ENCODE measurements at places on chromosomes 7 and 10.

GRCh38 chr7:151830121-151830830 lies 46.6 kb downstream of the PRKAG2 start:
- DNase-seq: no peak

DNA sequence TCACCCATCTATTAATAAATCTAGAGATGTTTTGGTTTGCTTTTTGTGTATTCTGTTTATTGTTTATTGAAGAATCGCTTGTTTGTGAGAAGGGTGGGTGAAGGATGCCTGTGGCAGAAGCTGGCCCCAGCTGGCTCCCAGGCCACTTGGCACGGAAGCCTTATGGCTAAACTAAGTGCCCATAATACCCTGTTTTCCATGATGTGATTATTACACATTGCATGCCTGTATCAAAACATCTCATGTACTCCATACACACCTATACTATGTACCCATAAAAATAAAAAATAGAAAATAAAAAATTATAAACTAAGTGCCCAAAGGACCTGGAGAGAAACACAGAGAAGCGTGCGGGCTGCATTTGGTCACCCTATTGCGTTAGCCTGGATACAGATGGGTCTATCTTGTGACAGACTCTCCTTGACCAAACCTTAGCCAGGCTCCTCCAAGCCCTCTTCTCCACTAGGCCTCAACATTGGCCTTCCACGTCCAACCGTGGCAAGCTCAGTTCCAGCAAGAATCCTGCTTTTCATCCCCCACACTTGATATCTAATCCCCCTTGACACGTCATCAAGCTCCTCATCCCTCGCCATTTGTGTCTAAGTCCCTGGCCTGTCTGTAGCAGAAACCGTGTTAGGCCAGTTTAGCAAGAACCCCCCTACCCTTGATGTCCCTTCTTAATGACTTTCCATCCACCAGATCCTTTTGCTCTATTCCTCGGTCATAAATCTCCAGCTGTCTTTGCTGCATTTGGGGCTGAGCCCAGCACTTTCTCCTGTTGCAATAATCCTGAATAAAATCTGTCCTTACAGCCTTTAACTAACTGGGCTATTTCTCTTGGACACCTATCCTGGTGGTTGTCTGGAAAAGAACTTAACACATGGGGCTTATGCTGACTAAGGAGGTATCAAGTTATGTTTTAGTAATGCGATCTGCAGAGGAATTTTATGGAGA lies 245.2 kb downstream of the TNS3 start:
- no peak for DNase-seq

DNA sequence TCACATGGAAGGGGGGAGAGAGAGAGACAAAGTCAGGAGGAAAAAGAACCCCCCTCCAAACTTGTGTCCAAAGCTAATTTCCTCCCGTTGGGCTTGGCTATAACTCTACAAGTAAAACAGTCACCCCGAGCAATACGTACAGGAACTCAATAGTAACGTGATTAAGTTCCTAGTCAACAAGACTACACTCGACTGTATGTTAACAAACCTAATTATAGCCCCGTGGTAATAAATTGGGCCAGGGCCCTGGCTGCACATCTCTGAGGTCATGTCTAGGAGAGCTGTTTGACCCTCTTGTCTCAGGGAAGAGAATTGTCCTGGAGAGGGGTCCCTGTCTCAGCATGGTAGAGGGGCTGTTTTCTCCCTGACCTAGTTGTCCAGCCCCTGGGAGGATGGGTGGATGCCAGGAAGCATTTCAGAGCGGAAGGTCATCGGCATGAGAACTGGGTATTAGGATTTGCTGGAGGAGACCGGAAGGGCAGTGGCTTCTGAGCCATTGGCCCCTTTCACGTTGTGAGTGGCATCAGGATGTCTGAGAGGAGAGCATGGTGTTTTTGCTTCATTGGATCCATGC lies 60.2 kb upstream of the COMTD1 start:
- DNase-seq: peak; percentile 19

GRCh38 chr10:30447125-30447799 lies 13.3 kb downstream of the MAP3K8 start:
- DNase-seq: peak; percentile 28

DNA sequence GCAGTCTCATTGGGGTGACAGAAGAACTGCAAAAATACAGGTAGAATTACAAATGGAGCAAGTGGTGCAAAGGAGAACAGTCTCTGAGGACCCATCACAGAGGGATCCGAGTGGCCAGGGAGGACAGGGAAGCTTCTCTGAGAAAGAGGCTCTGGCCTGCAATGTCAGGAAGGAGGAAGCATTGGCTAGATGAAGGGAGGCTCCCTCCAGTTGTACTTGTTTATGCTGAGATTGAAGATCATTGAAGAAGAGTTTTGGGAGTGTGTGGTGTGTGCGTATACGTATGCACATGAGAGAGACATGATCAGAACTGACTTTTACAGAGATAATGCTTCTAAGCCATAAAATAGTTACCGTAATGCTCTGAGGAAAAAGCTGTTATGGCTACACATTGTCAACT lies 274.7 kb upstream of the FZD8 start:
- no peak for DNase-seq

GRCh38 chr10:116124777-116125176 lies 148.2 kb downstream of the GFRA1 start:
- no peak for DNase-seq

DNA sequence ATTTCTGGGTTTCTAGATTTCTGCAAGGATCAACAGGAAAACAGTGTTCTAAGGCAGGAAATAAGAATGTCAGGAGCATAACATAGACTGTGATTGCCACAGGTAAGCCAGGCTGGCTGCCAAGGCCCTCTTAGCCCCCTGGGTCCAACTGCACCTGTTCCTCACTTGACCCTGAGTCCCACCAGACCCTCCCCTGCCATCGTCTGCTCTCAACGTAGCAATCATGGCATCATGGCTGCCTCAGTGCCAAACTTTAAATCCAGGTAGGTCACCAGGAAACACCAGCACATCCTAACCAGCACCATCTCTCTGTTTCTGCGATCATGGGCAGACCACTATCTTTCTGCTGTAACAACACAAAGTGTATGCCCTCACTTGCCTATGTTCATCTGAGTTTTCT lies 267.2 kb downstream of the PAXIP1 start:
- no peak for DNase-seq

- peak; percentile 99 for DNase-seq
Measured at GRCh38 chr7:16668049-16668858, 22.3 kb downstream of the BZW2 start.

DNA sequence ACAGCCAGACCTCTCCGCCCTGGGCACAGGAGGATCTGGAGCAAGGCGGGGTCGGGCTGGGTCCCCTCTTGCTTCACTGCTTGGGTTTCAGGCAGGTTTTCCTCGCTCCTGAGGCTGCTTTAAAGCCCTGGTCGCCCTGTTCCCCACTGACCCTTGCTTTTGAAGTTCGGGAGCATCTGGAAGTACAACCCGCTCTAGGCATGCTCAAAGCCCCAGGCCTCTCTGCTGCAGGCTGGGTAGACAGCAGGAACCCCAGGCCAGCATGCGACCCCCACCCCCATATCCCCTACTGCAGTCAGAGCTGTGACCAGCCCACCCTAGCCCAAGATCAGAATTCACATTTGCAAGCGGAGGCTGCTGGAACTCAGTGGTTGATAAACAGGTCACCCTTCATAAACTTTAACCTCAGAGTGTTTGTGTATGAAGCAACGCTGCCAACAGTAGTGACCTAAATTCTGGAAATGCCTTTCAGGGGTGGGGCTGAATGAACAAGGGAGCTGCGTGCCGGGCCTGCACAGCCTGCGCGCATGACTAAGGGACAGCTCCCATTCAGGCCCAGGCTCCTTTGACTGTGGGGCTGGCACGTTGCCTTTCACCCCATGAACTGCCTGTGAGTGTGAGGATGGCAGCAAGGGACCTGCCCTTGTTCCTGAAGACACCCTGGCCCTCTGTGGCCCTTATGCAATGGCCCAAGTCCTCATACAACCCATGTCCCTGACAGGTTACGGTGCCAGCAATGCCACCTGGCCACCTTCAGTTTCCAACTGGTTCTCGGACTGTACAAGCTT lies 52.5 kb downstream of the PROSER2 start:
- DNase-seq: peak; percentile 73

GRCh38 chr7:4072161-4072925 lies 609.8 kb upstream of the FOXK1 start:
- DNase-seq: no peak

DNA sequence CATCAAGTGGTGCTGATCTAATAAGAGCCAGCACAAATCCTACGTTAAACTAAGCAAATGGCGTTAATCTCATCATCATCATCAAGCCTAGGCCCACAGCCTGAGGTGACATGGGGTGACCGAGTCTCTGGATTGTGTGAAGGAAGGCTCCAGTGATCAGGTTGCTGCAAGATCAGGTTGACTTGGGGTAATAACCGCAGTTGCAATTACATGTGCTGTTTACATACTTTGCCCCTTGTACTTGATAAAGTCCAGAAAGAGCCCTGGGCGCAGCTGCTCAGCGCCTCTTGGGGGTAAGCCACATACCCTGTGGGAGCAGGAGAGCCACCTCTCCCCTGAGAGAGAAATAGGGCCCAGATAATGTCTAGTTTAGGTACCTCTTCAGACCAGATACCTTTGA lies 228.1 kb downstream of the WDR11 start:
- DNase-seq: no peak

DNA sequence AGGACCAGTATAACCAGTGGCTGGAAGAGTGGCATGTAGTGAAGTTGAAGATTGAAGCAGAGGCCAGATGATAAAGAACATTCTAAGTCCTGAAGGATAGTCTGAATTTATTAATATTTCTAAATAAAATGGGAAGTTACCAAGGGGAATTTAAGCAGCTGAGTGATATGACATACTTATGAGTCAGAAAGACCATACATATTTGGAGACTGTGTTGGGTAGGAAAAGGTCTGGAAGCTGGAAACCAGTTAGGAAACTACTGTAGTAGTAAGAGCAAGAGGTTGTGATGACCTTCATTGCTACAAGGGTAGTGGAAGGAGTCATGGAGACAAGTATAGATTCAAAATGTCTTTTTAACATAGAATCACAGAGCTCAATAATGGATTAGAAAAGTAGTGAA lies 752.3 kb downstream of the SUGCT start:
- DNase-seq: peak; percentile 84

- peak; percentile 67 for DNase-seq
Measured at GRCh38 chr7:99108613-99109012, 35.3 kb downstream of the SMURF1 start.
